EH (cell line): ENCODE measurements at places on chromosomes 16 and 17.
A peak's percentile ranks its signal among the peaks of the same experiment; 100 is the strongest.

DNA sequence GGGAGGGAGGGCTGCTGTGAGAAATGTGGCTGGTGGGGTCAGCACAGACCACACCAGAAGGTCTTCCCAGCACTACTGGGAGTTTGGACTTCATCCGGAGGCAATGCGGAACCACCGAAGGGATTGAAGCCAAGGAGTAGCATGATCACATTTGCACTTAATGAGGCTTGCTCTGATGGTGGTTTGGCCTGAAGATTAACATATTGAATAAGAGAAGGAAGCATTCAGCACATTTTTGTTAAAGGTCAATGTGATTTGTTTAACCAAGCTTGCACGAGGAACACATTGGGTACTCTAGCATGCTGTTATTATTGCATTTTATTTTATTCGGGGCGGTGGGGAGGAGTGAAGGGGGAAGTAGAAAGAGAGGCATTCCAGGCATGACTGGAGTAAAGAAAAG is 378.6 kb downstream of the UTP18 start:
- DNase-seq = no peak

DNA sequence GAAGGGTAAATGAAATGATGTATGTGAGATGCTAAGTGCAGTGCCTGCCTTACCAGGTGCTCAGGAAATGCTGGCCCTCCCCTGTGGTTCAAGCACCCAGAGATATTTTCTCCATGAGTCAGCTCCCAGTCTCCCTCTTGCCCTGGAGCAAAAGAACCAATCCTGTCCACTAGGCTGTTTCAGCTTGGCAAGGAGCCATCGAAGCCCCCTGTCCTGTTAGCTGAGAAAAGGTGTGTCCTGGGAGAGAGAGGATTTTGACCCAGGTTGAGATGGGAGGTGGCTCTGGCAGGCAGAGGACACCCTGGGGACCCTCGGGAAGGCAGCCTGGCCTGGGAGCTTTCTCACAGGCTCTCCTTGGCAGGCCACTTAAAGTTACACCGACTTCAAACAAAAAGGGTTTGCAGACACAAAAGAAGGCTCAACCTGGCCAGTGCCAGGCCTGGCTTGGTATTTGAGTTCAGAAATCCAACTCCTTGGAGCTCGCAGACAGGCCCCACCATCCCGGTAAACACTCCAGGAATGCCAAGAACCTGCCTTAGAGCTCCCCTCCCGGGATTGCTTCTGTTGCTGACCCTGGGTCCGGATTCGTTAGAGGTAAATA is 29.6 kb downstream of the NTN1 start:
- no peak for DNase-seq

DNA sequence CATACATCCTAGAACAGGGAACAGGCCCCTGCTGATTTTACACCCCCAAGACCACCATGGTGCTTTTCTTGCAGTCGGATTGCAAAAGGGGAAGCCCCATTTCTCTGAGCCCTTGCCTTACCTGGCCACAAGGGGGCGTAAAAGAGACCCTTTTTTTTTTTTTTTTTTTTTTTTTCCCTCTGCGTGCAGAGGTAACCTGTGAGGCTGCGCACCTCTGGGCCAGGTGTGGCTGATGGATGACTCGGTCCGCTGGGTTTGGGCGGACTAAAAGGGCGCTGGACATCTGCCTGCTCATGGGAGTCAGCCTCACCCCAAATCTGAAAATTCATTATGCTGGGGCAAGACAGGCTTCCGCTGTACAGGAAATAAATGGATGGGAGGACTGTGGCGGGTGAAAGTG is 281.0 kb downstream of the CBLN1 start:
- no peak for DNase-seq

GRCh38 chr16:7509963-7510601 is 177.4 kb downstream of the RBFOX1 start:
- DNase-seq = no peak

DNA sequence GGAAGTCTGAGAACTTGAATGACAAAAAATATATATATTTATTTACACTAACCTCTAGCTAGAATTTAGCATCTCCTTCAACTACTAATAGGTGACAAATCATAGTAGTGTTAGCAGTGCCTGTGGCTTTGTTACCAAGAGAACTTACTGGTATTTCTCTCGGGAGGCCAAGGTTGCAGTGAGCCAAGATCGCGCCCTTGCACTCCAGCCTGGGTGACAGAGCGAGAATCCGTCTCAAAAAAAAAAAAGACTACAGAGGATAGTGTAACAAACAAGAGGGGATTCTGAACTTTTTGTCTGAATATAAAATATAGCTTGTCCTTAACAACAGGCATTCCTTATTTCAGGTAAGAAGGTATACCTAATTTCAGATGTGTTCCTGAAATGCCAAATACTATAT is 1.3 kb upstream of the SUZ12 start:
- DNase-seq = no peak

- no peak for DNase-seq
Observed at GRCh38 chr17:73617501-73617900, 26.7 kb downstream of the SDK2 start.

- DNase-seq = no peak
Observed at GRCh38 chr16:50093607-50094539, 28.1 kb downstream of the HEATR3 start.

DNA sequence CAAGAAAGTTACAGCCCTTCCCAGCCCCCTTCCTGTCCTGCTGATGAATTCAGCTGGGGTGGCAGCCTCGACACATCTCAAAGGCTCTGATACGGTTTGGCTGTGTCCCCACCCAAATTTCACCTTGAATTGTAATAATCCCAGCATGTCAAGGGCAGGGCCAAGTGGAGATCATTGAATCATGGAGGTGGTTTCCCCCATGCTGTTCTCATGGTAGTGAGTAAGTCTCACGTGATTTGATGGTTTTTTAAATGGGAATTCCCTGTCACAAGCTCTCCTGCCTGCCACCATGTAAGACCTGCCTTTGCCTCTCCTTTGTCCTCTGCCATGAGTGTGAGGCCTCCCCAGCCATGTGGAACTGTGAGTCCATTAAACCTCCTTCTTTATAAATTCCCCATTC is 163.2 kb upstream of the FOXF1 start:
- no peak for DNase-seq

- no peak for DNase-seq
Observed at GRCh38 chr17:4342535-4342934, 23.9 kb downstream of the UBE2G1 start.

- DNase-seq = no peak
Observed at GRCh38 chr16:84842516-84843148, 22.8 kb downstream of the CRISPLD2 start.

GRCh38 chr16:55657616-55658015 is 1.8 kb downstream of the SLC6A2 start:
- no peak for DNase-seq

GRCh38 chr17:44170499-44171201 is at the start of gene ASB16:
TSS of gene ASB16 (plus strand) at chr17:44170704. CDS start at chr17:44170790, 86 bp downstream.
- DNase-seq = peak; percentile 61

- no peak for DNase-seq
Observed at GRCh38 chr16:74950511-74950910, 34.4 kb downstream of the WDR59 start.

DNA sequence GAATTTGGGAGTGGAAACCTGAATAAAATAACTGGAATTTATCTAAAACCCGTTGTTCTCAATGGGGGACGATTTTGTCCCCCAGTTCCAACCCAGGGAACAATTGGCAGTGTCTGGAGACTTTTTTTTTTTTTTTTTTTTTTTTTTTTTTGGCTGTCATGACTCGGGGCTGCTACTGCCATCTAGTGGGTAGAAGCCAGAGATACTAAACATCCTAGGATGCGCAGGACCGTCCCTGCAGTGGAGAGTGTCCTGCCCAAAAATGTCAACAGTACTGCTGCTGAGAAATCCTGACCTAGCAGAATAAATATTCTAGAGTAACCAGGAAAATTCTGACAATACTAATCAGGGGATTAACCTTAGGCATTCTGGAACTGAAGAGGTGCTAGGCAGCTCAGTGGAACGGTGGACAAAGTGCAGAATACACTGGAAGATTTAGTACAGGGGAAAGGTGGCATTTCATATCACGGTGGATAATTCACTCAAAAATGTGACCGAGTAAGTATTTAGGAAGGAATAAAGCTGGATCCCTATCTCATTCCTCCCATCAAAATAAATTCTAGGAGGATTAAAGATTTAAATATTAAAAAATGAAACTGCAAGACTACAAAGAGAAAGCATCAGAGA is 107.6 kb downstream of the SPECC1 start:
- peak; percentile 70 for DNase-seq

DNA sequence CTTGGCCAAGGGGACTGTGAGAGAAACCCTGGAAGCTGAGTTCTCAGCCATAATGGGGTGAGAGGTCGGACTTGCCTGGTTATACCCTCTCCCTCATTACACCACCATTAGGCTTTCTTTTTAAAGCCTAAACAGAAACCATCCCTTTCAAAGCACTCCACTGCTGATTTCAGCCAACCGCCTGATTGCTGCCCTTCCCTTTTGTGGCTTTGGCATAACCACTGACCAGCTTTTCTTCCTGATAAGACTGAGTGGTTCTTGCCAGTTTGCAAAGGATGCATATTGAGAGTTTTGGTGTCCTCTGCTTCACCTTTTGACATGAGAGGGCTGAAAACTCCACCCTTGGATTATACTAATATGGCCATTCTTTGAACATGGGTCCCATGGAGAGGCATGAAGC is 308.2 kb upstream of the GOT2 start:
- DNase-seq = no peak

DNA sequence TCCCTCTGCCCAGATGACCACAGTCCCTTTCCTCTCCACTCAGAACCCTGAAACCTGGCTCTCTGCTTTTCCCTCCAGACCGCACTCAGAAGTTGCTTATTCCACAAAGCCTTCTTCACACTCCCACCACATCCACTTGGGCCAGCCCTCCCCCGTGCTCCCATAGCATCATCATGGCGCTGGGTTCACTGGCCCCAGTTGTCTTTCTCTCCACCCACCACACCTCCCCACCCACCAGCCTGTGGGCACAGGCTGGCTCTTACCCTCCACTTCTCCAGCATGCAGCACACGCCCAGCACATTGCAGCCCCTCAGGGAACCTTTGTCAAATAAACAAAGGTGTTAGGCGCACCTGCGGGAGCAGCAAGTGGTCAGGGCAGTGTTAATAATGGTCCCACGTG is 130.0 kb downstream of the KATNIP start:
- no peak for DNase-seq

GRCh38 chr17:1621273-1621954 is 7.2 kb downstream of the SLC43A2 start:
- no peak for DNase-seq

DNA sequence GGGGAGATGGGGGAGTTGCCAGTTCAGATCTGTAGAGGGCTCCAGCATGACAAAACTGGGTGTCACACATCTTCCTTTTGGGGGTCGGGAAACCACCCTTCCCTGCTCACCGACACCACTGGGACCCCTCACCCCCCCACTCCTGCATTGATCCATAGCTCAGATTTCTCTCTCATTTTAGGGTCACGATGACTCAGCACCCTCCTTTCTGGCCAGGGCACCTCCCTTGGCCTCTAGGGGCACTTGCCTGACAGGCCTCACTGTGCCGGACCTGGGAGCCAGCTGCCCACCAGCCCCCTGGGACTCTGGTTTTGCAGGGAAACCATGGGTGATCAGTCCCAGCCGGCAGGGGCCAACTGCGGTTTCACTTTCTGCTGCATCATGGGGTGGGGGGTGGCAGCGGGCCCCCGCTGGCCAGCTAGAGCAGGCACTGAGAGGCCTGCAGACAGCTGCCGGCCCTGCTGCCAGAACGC is 239.4 kb downstream of the MRTFB start:
- peak; percentile 27 for DNase-seq

- DNase-seq = peak; percentile 48
Observed at GRCh38 chr16:68636818-68637217, 8.3 kb upstream of the CDH3 start.

- no peak for DNase-seq
Observed at GRCh38 chr17:57034807-57035754, 50.0 kb upstream of the AKAP1 start.

GRCh38 chr16:1917665-1918350 is 407 bp downstream of the HS3ST6 start:
- no peak for DNase-seq

DNA sequence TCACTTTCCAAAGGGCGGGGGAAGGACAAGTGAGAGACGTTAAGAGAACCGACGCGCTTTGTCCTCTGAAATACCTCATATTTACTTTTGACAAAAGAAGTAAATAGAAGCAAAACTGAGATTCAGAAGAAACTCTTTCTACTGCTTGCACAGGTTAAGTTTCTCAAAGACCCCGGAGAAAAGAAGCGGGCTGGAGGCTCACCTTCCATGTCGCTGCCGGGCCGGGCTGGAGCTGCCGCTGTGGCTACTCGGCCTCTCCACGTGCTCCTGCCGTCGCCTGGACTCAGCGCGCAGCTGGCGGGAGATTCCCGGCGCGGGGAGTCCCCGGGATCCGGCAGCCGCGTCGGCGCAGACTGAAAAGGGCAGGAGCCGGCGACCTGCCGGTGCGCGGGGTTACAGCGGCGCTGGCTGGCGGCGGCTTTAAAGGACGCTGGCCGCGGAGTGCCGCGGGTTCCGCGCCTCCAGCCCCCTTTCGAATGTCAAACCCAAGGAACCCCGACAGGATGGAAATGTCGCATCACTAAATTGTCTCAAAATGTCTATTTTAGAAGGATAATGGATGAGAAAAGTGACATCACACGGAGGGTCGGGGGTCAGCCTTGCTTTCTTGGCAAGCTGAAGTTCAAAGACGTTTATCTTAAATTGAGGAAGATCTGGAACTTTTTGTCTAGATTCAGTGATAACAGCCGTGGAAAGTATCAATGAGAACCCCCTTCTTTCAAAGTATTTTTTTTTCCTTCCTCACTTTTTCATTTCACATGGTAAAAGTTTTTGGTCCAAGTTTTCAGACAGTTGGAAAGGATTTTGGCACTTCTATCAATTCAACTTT is at the start of gene IKZF3:
Gene IKZF3 (minus strand): TSS at position 395 of the 829 bp plus-strand sequence. CDS start 186 bp downstream, at position 209.
- DNase-seq = peak; percentile 9

GRCh38 chr16:11774065-11774626 is 22.9 kb downstream of the ZC3H7A start:
- DNase-seq = no peak

DNA sequence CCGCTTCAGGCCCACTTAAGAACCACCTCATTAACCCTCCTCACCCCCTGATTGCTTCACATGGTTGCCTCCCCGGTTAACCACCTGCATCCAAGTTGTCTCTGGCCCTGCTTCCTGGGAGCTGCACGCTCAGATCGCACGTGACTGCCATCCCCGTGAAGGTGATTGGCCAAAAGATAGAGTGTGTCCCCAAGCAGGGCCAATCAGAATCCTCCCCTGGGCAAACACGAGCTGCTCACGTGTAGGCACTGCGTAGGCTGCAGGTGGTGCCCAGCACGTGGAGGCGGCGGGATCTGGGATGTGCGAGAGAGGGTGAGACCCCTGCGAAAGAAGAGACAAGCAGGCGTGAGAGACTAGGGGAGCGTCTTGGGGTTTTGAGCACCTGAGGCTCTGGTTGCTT is 111.8 kb upstream of the CRHR1 start:
- DNase-seq = no peak

GRCh38 chr17:21140911-21141310 is 14.1 kb downstream of the DHRS7B start:
- DNase-seq = no peak
